ENCODE measurements at places on chromosomes 2 and 18. TPM values are rescaled to one million over a fixed set of nuclear protein-coding genes. Genes with fewer than 3 reads are reported as not detected.

ZNF804A gene
- not detected for total RNA-seq

ITGA4 gene
- total RNA-seq = 1.4 TPM

SNRNP200 gene
- total RNA-seq = 126 TPM

TUBB8B gene
- not detected for total RNA-seq

NYAP2 gene
- total RNA-seq = not detected

ANKRD53 gene
- total RNA-seq = 0.28 TPM

FIGLA gene
- not detected for total RNA-seq

TFPI gene
- 60.9 TPM for total RNA-seq

KIF3C gene
- 45.4 TPM for total RNA-seq

CXXC1 gene
- total RNA-seq = 46.6 TPM

THOC1 gene
- total RNA-seq = 20.0 TPM

PROKR1 gene
- not detected for total RNA-seq

SERPINB10 gene
- not detected for total RNA-seq

TRIM43 gene
- total RNA-seq = 0.07 TPM

HOXD8 gene
- 5.3 TPM for total RNA-seq

DES gene
- 0.47 TPM for total RNA-seq

ADAM17 gene
- 37.2 TPM for total RNA-seq

ACVR1C gene
- total RNA-seq = 0.01 TPM

NEU2 gene
- not detected for total RNA-seq

DNAH6 gene
- total RNA-seq = 0.01 TPM

CDH19 gene
- total RNA-seq = 1.2 TPM

FSHR gene
- total RNA-seq = not detected

NOTO gene
- not detected for total RNA-seq

SEPTIN10 gene
- total RNA-seq = 46.0 TPM

ARHGAP15 gene
- total RNA-seq = 0.14 TPM

ABCB11 gene
- 0.06 TPM for total RNA-seq

SERPINB11 gene
- total RNA-seq = not detected

SCN7A gene
- not detected for total RNA-seq

KIF5C gene
- 0.33 TPM for total RNA-seq

PFN4 gene
- 1.8 TPM for total RNA-seq

TNFRSF11A gene
- total RNA-seq = 5.1 TPM

AGFG1 gene
- 139 TPM for total RNA-seq

RIT2 gene
- total RNA-seq = not detected

C2orf66 gene
- total RNA-seq = not detected
